ENCODE measurements at places on chromosomes 7 and 10.
A peak's percentile ranks its signal among the peaks of the same experiment; 100 is the strongest.

DNA sequence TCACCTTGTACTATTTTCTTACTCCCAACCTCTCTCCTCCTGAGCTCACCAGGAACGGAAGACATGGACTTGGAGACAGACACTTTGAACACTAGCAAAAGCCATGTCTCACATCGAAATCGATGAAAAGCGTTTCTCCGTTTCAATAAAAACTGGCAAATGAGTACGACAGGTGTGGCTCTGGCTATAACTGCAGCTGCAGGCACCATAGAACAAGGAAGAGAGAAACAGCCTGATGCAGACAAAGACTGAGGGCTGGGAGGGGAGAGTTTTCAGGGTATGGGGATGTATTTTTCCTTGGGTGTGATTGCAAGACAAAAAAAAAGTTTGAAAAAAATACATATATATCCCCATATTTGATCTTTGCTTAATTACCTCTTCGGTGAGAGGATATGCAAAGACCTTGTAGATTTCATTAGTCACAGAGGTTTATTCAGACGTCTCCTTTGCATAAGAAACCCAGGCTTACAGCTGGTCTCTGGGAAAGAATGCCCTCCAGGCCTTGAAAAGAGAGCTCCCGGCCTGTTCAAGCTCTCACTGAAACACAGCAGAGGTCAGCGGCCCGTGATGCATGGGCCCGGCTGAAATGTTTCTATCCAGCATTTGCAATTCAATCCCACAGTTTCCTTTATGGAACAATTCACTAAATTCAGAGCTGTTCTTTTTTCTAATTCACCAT lies 63.1 kb downstream of the TLL2 start:
- no peak for DNase-seq

DNA sequence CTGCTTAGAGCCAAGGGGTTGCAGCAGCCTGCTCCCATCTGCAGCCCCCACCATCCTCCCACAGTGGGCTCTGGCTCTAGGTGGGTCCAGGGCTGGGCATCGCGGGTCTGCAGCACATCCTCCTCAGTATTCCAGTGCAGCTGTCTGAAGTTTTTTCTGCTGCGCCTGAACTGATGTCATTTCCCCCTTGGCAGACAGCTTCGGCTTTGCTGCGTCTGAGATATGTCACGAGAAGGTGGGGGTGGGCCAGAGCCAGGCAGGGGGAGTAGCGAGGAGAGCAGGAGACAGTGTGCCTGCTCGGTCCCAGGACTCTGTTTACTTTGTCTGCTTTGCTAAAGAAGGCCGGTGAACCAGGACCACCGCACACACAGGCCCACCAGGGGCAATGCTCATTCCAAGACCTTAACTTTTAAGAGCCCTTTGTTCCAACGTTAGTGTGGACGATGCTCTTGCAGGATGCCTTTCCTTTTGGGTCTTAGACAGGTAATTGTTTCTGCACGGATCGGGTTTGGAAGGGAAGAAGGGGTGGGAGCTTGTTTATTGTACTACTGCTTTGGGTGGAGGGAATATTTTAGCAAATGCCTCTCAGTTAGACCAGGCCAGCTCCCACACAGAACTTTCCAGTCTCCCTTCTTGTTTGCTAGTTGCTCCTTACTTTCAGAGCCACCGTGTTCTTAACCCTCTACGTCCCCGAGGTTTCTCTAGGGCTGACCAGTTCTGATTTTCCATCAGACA lies 32.4 kb downstream of the WBP1L start:
- peak; percentile 85 for DNase-seq

DNA sequence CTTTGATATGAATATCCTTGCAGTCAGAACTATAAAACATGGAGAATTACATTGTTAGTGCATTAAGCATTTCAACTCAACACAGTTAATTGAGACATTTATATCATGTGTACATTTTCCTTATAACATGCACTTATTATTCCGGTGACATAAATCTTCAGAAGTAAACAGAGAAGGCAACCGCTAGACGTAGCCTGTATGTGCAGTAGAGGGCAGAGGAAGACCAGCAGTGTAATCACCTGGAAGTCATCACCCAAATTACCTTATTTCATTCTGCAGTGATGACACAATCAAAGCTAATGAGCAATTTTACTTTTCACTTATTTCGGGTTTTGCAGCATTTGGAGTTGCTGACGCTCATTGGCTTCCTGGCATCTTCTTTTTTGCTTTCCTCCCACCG lies 394.6 kb downstream of the SDK1 start:
- DNase-seq: no peak

GRCh38 chr10:20891338-20891714 lies 5.8 kb downstream of the NEBL start:
- DNase-seq: no peak

- DNase-seq: no peak
Measured at GRCh38 chr10:370449-370825, 235.2 kb downstream of the ZMYND11 start.

DNA sequence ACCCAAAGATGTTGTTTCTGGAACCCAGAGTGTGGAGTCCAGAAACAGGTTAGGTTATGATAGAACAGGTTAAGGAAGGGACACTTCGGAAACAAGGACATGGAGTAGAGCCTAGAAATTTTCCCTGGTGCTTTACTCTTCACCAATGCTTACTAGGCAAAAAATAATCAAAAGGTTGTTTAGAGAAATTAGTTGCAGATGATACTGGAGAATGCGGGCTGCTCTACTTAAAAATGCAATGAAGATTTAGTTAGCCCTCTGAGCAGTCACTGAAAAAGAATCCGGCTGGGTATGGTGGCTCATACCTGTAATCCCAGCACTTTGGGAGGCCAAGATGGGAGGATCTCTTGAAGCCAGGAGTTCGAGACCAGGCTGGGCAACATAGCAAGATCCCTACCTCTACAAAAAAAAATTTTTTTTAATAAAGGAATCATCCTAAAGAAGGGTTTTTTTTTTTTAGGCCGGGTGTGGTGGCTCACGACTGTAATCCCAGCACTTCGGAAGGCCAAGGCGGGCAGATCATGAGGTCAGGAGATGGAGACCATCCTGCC lies 3.3 kb upstream of the UBE2H start:
- no peak for DNase-seq

DNA sequence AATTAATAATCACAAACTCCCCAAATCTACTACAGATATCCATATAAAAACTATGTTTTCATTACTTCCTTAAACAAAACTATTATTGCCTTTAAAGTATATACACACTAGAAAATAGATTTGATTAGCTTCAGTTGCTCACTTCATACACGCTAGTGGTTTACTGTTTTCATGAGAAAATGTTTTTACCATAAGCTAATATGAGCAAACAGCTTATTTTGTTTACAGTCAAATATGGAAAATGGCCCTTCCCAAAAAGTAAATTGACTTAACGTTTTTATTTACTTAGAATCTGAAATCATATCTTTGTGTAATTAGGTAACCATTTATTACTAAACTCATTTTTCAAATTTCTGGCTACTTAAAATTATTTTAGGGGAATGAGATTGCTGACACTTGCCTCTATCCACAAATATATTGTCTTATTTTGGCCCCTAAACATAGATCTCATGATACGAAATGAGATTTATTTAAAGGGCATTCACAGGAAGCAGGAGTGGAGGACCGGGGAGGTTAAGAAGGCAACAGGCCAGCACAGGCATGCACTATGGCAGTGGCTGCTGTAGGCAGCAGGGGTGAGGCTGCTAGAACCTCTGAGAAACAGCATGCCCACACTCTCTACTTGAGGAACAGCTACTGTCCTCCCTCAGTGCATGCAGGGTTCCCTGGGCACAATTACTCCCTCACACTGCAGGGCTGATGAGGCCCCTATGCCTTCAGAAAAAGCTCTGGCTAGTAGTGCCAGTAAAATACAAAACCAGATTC lies 29.6 kb upstream of the SOSTDC1 start:
- DNase-seq: no peak

DNA sequence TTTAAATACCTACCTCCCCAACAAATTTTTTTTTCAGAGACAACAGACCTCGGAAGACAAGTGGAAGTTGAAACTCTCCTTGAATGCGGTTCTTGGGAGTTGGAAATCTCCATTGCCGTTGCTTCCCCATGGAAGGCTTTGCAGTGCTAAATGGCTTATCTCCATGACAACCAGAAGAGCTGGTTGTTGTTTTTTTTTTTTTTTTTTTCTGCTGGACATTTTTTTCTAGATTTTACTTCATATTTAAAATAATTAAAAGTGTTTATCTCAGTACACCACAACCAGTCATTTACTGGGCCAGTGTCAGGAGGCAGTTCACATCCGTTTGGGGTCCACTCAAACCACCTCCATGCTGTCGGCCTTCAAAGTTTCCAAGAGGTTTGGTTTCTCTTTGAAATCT lies 348.5 kb upstream of the PRKCQ start:
- DNase-seq: no peak

All from left ventricle myocardium superior (tissue), 1 donor.